Left ventricle myocardium inferior (tissue), 1 donor: ENCODE measurements at places on chromosomes 1 and 21. TPM values are rescaled to one million over a fixed set of nuclear protein-coding genes. Genes with fewer than 3 reads are reported as not detected.
A peak's percentile ranks its signal among the peaks of the same experiment; 100 is the strongest.

DNA sequence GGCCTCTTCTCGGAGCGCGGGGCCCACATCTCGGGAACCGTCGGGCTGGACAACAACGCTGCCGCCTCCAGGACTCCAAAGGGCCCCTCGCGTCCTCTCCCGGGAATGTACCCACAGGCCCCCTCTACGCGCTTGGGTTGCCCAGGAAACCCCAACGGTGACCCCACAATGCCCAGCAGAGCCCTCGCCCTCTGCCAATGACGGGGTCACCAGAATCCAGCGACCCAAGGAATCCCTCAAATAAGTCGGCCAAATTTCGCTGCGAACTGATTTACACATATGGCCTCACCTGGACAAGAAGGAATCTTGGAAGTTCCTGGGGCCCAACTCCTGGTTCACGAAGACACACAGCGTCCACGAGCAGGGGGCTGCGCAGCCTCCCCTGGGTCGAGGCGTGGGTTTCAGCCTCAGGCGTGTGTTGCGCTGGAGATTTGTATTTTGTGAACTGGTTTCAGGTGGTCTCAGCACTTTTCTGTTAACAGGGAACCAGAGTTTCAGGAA lies 78.1 kb downstream of the DESI2 start:
- no peaks in the 10 kb centered on the region for H3K27me3 ChIP-seq
- no peak for DNase-seq
- no peaks in the 10 kb centered on the region for H3K36me3 ChIP-seq
- peak overlapping the region; percentile 70 for H3K4me3 ChIP-seq
- peaks cover 7% of the 10 kb centered on the region for H3K4me1 ChIP-seq
- H3K27ac ChIP-seq = no peak overlapping the region

- H3K4me3 ChIP-seq = no peak overlapping the region
- H3K27ac ChIP-seq = peak overlapping the region; percentile 45
- H3K4me1 ChIP-seq = peaks cover 69% of the 10 kb centered on the region
- H3K27me3 ChIP-seq = no peaks in the 10 kb centered on the region
Observed at GRCh38 chr1:201675143-201675542, 136.2 kb downstream of the NAV1 start.

GRCh38 chr21:17925899-17926298 lies 106.7 kb upstream of the C21orf91 start:
- DNase-seq = no peak
- no peak overlapping the region for H3K4me3 ChIP-seq
- no peak overlapping the region for H3K27ac ChIP-seq

DNA sequence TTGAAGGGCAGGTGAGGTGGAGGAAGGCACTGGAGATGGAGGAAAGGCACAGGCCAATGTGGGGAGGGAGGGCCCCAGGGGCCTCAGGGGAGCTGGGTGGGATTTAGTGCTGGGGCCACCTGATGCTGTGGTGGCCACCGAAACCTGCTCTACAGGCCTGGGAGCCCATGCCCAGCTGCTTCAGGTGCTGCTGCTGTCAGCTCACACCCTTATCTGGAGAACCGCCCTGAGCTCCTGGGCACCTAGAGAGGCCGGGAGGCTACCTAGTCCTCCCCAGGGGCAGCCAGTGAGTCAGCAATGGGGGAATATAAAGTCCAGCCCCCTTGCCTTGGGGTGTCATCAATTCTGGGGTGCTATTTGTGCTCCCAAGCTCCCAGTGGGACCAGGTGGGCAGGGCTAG lies 12.2 kb downstream of the FAM131C start:
- H3K27me3 ChIP-seq = no peaks in the 10 kb centered on the region
- H3K27ac ChIP-seq = no peak overlapping the region
- DNase-seq = no peak
- H3K4me3 ChIP-seq = no peak overlapping the region
- H3K4me1 ChIP-seq = peaks cover 14% of the 10 kb centered on the region

DNA sequence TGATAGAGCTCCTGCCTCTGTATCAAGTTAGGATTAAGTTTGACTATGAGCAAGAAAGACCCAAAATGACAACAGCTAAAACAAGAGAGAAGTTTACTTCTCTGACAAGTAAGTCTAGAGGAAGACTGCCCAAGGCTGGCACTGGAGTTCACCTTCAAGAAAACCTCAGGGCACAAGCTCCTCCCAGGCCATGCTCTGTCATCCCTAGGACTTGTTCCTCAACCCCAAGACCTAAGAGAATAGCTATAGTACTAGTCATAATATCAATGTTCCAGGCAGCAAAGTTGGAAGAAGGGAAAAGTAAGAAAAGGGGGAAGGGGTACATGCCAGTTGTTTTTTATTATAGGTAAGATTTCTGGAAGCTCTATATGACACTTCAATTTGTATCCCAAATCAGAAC lies 26.4 kb upstream of the DARS2 start:
- no peaks in the 10 kb centered on the region for H3K4me1 ChIP-seq
- H3K27ac ChIP-seq = no peak overlapping the region
- H3K36me3 ChIP-seq = peaks cover 10% of the 10 kb centered on the region
- no peak overlapping the region for H3K4me3 ChIP-seq
- no peak for DNase-seq

DNA sequence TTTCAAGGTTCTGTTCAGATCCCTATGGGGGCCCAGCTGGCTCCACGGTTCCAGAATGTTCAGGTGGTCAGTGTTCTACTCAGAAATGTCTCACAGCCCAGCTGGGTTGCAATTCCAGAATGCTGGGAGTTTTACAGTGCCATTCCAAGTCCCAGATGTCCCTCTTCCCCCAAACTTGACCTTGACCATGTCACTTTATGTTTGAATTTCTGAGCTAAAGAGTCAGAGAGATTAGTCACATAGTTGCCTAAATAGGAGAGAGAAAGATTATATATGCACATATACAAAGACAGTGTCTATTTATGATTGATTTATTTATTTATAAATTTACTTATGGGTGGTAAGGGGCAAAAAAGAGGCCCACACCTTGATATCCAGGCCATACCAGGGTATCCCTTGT lies 2.5 kb downstream of the GPR3 start:
- no peaks in the 10 kb centered on the region for H3K27me3 ChIP-seq
- peaks cover 70% of the 10 kb centered on the region for H3K4me1 ChIP-seq
- DNase-seq = no peak
- no peaks in the 10 kb centered on the region for H3K36me3 ChIP-seq

The HAO2 gene
- not detected for total RNA-seq

The PTP4A2 gene
- total RNA-seq = 203 TPM

The NTRK1 gene
- total RNA-seq = 1.0 TPM
